NCI-H524 (cell line): ENCODE measurements at places on chromosomes 2 and 18.

DNA sequence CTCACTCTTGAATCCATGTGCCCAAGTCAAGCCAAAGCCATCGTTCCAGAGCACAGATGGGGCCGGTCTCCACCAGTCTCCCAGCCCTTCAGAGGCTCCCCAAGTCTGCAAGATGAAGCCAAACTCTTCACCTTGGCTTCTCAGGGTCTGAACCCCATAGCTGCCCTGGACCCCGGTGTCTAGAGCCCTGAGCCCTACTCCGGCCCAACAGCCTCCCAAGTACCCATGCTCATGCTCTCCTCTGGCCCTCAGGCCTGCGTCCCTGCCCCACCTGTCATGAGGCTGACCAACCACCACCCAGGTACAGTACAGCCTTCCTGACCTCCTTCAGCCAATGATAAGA is 46.0 kb downstream of the ZNF516 start:
- DNase-seq: no peak

- DNase-seq: no peak
These were observed 11.9 kb upstream of the CCNT2 start for GRCh38 chr2:134906726-134907125.

- DNase-seq: no peak
These were observed 58.8 kb downstream of the CCDC195 start for GRCh38 chr2:224657349-224657748.

DNA sequence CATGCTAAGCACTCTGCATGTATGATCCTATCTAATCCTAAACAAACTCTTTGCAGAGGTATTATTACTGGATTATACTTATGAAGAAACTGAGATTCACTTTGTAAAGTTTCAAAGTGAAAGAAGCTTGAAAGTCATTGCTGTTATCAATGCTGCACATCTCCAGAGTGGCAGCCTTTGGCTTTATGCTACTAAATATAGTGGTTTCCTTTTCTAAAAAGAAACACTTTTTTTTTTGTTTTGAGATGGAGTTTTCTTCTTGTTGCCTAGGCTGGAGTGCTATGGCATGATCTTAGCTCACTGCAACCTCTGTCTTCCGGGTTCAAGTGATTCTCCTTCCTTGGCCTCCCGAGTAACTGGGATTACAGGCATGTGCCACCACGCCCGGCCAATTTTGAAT is 114.9 kb upstream of the RAB27B start:
- DNase-seq: no peak

GRCh38 chr2:225600444-225600843 is 200.9 kb downstream of the NYAP2 start:
- DNase-seq: no peak

DNA sequence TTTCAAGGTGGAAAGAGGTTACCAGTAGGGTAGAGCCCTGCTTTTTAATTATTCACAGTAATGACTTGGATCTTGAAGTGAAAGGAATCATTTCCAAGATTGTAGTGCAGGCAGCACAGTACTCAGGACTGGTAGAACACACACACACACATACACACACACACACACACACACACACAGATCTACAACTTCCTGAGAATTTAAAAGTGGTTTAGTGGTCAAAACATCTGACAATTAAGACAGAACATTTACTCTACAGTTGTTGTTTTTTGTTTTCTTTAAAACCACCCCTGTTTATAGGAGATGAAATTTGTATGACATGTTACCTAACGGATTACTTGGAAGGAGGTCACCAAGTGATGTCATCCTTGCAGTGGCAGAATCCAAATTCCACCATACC is 146.7 kb upstream of the VRK2 start:
- DNase-seq: no peak

DNA sequence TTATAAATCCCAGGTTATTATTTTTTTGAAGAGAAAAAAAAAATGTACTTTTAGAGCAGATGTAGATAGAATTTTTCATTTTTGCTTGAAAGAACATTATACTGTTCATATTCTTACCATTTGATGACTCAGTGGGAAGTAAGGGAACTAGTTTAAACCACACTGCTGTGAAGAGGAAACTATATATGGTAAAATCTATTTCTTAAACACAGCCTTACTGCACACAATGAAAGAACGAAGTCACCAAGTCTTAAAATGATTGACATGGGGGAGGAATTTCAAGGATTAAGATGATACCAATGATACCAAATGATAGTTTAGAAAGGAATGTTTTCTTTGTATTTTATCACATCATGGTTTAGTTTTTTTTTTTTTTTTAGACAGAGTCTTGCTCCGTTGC is 5.0 kb downstream of the ACTR2 start:
- DNase-seq: no peak

GRCh38 chr2:191114403-191114886 is 36.3 kb downstream of the STAT4 start:
- DNase-seq: no peak

- DNase-seq: no peak
These were observed 7.1 kb upstream of the PPP1R1C start for GRCh38 chr2:181978351-181979150.

DNA sequence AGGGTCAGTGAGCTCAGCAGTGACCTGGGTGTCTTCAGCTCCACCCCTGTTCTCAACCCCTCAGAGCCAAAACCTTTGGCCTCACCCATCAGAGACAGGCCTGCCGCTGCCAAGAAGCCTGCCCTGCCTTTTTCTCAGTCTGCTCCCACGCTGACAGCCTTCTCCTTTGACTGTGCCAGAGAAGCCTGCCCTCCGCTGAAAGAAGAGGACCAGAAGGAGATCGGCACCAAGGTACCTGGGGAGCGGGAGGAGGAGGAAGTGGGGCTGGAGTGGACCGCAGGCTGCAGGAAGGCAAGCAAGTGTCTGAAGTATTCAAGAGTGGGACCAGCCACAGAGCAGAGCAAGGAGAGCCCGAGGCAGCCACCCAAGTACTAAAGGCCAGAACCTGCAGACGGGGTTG is 33.2 kb downstream of the TOGARAM2 start:
- DNase-seq: no peak

DNA sequence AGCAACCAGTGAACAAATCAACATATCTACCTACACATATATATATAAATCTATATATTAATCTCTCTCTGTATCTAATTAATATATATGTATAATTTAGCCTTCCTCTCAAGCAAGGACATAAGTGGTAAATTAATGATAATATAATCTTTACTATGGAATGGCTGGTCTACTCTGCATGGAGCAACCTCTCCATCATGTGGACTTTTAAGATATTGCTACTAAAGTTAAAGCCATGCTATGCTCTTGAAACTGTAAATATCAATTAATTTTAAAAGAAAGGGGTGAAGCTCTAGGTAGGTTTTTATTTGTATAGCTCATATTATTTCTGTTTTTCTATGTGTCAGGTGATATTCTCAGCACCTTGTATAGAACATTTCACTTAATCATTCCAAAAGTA is 147.0 kb downstream of the PPP1R1C start:
- peak; percentile 17 for DNase-seq

GRCh38 chr2:200795028-200795440 is 16.7 kb upstream of the BZW1 start:
- DNase-seq: no peak

- no peak for DNase-seq
These were observed 18.5 kb upstream of the NPAS2 start for GRCh38 chr2:100801402-100801801.

GRCh38 chr2:221285148-221285547 is 287.0 kb downstream of the EPHA4 start:
- no peak for DNase-seq

DNA sequence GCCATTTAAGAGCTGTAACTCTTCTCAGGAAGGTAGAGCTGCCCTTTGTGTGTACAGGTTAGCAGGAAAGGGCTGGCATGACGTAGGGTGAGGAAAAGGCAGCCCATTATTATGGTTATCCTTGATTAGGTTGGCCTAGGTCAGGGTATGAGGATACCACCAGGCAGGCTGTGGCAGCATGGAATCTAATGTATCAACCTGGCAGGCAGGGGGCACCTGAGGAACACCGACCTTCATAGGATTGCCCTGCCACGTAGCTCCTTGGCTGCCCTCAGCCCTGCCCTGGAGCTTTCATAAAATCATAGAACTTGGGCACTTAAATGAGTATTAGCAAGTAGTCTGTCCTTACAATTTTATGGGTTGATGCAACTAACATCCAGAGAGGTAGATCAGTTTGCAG is 261.6 kb downstream of the LTBP1 start:
- no peak for DNase-seq

DNA sequence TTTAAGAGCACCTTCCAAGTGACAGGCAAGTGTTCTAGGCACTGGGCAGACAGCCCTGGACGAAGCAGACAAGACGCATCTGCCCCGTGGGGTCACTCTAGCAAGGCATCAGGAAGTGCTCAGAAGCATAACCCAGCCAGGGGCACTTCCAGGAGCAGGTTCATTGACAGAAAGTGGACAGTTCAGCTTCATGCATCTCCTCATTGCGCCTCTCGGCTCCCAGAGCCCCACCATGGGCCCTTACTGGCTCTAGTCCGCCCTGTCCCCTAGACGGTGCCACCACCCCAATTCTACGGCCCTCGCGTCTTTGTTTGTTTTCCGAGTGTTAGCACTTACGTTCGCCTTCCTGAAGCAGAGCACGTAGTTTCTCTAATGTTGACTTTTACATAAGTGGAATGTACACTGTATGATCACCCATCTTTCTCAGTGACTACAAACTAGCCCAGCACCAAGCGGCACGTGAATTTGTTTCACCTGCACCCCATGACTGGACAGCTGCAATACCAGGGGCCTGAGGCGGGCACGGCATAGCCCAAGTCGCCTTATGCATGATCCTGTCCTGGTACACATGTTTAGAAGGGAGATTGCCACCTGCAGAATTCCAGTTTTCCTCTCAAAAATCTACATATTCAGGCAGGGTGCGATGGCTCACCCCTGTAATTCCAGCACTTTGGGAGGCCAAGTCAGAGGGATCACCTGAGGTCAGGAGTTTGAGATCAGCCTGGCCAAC is 33.2 kb downstream of the SNED1 start:
- no peak for DNase-seq

GRCh38 chr18:26642440-26643348 is 94.3 kb upstream of the KCTD1 start:
- DNase-seq: no peak

DNA sequence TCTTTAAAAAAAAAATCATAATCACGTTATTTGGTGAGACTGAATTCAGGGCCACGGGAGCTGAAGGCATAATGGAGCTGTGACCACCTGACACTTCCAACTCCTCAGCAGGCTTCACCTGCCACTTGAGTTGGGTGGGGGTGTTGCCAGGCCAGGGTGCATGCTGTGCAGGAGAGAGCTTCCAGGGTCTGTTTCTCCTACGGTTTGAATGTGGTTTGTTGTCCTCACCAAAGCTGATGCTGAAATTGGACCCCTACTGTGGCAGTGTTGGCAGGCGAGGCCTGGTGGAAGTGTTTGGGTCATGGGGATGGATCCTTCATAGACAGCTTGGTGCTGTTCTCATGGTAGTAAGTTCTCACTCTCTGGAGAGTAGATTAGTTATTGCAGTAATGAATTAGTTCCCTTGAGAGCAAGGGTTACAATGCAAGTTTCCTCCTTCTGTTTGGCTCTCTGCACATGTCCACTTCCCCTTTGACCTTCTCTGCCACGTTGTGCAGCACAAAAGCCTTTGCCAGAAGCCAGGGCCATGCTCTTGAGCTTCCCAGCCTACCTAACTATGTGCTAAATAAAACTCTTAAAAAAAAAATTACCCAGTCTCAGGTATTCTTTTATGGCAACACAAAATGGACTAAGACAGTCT is 38.3 kb upstream of the ANKRD44 start:
- DNase-seq: no peak

- DNase-seq: no peak
These were observed 68.5 kb downstream of the PIGN start for GRCh38 chr18:62118328-62118727.

DNA sequence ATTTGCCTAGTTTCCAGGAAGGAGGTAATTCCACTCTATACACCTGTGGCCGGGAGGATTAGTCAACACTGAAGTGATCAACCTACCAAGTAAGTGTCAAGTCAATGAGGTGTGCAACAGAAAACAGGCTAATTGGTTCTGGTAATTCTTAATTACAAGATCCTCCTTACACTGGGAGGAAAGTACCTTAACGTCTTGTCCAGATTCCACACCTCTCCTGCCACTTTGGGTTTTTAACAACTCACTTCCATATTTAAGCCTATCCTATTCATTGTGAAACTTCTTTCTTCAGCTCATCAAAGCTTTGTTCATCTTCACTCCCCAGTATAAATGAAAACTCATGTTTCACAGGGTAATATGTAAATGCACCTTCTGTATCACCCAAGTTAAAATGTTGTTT is 22.0 kb upstream of the MAP4K4 start:
- no peak for DNase-seq

GRCh38 chr2:233480490-233481202 is 85.9 kb downstream of the USP40 start:
- no peak for DNase-seq

DNA sequence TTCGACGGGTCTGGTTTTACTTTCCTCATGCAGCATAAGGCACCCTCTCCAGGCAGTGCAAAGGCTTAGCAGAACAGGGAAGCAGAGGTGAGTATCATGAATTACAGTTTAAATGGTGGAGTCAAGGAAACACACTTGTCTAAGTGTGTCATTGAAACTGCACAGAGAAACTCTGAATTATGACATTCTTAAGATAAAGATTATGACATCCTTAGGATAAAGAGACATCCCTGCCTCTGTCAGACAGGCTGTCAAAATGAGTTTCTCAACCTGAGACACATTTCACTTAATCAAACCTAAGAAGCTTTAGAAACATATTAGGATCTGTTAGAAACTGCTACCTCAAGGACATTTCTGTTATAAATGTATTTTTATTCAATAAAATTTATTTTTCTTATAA is 113.2 kb downstream of the DHRS9 start:
- no peak for DNase-seq

DNA sequence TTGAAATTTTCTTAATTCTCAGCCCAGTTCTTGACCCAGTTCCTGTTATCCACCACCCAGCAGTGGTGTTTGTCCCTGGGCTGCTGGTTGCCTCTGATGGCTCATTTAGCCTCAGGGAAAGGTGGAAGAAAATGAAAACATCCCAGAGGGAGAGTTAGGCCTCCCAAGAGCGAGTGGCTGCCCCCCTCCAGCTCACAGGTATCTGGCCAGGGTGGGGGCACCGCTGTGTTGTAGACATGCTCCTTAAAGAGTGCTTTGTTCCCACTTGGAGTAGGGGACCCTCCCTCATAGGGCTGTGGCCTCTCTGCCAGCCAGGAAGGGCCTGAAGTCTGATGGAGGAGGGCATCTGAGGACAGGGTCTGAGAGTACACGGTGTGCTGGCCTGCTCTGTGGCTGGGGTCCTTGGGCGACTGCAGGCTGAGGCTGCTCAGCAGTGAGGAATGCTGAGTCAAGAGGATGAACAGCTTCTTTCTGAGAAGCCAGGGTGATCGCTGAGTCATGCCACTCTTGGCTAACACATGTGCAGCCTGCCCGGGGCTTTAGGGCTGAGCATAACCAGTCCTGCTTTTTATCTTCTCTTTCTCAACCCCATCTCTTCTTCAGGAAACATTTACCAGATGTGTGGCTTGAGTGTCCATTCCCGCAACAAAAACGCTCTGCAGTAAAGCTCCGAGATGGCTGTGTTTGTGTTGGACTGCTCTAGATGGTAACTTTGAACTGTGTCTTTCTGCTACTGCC is 72.3 kb downstream of the IL1R2 start:
- DNase-seq: no peak

DNA sequence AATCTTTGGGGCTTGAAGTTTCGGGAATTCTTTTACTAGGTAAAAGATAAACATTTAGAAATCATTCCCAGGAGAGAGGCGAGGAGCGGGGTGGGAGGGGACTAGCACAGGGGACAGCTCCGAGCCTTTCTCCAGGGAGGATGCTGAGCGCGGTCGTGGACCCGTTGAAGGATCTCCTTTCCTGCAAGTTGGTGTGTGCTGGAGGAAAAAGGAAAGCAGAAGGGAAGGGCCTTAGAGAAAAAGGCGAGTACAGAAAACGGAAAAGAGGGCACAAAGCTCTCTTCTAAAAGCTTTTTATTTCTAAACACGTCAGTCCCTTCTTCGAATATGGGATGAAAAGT is 640 bp downstream of the SLC39A6 start:
- DNase-seq: peak; percentile 28
